CD14-positive monocyte (primary cell): ENCODE measurements at places on chromosomes 13 and 19.

DNA sequence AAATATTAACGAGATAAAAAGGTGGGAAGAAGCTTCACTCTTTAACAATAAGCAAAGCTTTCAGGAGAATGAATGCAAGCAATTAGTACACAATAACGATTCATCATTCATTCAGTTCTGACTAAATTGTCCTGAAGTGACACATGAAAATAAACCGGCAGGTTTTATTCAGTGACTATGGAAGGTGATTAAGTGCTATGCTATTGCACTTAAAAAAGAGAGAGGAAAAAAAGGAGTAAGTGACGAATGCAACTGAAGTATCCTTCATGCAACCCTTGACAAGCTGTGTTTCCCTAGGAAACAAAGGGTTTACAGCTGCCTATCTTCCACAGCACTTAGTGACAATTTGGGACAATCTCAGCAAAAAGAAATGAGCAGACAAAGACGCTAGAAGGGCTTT lies 1.4 kb downstream of the LIG4 start:
- DNase-seq: no peak

DNA sequence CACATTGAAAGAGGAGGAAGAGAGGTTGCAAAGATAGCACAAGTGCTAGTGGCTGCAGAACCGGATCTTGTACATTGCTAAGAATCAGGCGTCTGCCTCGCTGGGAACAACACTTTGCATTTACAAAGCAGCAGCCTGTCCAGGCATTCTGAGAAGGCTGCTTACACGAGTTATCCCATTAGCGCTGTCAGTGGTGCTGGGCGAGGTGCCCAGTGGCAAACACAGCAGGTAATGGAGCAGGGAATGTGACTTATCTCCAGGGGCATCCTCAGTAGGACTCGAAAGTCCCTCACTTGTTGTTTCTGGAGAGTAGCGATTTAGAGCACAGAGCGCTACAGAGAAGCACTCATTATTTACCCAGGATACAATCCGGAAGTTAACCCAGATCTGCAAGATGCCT lies 209.6 kb downstream of the OLFM4 start:
- no peak for DNase-seq

GRCh38 chr13:98182153-98182552 lies 5.1 kb upstream of the RNF113B start:
- no peak for DNase-seq

- DNase-seq: no peak
Measured at GRCh38 chr13:110562036-110562597, 595 bp upstream of the RAB20 start.

- DNase-seq: no peak
Measured at GRCh38 chr13:49319951-49320350, 72.2 kb downstream of the CDADC1 start.

GRCh38 chr19:41991025-41991424 lies 3.0 kb downstream of the ATP1A3 start:
- DNase-seq: no peak

DNA sequence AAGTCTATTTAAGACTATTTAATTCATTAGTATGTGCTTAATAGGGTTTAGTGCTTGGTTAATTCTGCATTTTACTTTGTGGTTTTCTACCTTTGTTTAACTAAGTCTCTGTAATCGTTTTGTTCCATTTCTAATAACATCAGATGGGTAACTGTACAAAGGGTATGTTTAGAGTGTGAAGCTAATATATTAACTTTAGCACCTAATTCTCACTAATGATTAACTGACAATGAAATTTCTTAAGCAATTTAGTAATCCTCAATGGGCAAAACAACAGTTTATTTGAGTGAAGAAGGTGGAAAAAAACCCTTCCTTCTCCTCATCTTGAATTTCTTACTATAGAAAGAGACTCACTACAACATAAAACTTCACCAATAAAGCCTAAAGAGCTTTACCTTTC lies 448.1 kb upstream of the MIR17HG start:
- DNase-seq: no peak

DNA sequence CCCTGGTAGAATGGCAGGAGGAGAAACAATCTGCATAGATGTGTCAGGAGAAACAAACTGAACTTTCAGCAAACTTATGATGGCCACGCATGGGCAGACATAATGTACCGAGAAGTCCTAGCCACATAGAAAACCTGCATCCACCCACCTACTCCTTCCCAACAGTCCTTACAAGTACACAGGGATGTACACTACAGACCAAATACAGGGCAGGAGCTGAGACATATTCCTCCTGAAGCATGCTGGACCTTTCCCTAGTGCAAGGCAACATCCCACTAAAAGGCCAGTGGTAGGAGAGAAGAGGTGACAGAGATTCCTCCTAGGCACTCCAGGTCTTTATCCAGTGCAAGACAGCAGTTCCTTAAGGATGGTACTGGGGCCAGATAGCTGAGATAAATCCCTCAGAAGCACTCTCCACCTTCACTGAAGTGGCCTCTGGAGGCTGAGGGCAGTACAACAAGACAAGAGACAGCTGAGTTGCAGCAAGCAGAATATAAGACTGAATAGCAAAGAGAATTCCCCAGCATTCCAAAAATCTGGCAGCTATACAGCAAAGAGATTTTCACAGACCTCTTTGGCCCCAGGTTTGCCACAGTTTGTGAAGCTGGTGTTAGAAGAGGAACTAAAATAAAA lies 18.3 kb downstream of the VWA8 start:
- DNase-seq: no peak

- DNase-seq: no peak
Measured at GRCh38 chr13:66576381-66576780, 653.8 kb downstream of the PCDH9 start.

GRCh38 chr13:51925865-51926527 lies 64.2 kb downstream of the CCDC70 start:
- no peak for DNase-seq

DNA sequence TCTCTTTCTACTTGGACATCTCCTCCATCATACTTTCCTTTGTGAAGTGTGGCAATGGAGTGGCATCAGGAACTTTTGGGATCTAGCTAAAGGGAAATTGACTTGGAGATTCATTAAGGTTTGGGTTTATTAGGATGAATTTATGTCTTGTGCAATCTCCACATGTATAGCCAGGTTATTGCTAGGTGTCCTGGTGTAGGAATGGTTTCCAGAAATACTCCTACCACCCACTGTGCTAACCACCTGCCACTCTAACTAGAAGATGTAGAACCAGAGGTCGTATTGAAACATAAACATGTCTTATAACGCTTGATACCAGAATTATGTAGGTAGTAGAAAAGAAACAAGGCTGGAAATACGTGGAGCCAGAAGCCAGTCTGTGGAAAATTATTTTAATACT lies 38.1 kb upstream of the MED4 start:
- no peak for DNase-seq

GRCh38 chr19:49911381-49912145 lies 14.9 kb upstream of the IL4I1 start:
- peak; percentile 94 for DNase-seq

DNA sequence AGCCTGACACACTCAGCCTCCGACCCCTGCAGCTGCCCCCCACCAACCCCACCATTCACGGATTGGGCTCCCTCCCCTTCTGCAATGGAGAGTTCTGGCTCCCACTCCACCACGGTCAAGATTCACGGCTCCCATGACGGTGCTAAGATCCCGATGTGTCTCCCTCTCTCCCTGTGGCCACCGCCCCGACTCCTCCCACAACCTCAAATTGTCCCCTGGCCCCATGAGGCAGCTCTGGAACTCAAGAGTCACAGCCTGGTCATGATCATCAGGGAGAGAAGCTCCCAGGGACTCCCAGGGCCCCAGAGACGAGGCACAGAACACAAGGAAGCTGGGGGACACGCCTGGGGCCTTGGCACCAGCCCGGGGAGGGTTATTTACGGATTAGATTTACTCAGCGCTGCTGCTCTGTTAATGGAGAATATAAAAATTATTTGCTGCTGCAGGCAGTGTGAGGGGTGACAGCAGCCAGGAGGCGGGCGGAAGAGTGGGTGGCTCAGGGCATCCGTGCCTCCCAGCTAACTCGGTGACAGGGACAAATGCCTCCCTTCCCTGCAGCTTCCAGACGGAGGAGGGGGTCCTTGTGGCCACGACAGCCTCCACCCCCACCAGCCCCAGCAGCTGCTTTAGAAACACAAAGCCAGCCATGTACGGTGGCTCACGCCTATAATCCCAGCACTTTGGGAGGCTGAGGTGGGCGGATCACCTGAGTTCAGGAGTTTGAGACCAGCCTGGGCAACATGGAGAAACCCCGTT lies 184.2 kb downstream of the PTPRS start:
- DNase-seq: no peak

DNA sequence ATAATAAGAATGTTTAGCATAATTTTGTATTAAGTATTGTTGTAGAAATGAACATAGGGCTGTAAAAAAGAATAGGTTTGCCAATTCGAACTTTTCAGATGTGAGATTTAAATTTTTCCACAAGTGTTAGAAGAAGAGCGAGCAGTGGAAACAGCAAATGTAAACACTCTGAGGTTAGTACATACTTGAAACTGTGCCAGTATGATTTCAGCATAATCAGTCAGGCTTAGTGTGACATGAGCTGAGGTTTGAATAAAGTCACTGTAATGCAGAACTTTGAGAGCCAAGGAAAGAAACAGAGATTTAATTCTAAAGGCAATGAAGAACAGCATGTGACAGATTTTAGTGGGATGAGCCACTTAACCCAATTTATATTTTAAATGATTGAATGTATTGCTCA lies 2166.4 kb downstream of the PCDH9 start:
- no peak for DNase-seq

DNA sequence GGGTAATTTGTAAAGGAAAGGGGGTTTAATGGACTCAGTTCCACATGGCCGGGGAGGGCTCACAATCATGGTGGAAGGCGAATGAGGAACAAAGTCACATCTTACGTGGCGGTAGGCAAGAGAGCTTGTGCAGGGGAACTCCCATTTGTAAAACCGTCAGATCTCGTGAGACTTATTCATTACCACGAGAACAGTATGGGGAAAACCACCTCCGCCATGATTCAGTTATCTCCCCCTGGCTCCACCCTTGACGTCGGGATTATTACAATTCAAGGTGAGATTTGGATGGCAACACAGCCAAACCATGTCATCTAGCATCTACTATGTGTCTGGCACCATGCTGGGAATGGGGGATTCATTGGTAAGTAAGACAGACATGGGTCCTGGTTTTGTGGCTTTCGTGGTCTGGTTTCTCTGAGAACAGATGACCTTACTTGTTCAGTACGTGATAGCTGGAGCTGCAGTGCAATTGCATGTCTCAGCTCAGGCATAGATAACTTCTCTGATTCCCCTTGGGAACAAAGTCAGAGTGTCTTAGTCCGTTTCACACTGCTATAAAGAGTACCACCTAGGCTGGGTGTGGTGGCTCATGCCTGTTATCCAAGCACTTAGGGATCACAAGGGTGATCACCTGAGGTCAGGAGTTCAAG lies 8.3 kb downstream of the ZNF554 start:
- DNase-seq: no peak

DNA sequence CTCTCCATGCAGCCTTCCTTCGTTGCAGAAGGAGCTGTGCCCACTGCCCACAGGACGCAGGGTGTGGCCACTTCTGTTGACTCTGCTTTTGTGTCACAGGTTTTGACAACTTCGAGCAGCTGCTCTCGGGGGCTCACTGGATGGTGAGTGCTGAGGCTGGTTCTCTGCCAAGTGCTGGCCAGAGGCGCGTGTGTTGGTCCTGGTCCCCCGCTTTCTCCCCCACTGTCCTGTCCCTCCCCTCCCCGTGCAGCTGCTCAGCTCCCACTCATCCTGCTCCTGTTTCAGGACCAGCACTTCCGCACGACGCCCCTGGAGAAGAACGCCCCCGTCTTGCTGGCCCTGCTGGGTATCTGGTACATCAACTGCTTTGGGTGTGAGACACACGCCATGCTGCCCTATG lies 10.6 kb upstream of the PDCD2L start:
- no peak for DNase-seq

GRCh38 chr19:52274191-52274590 lies 4.8 kb downstream of the ZNF766 start:
- DNase-seq: no peak

DNA sequence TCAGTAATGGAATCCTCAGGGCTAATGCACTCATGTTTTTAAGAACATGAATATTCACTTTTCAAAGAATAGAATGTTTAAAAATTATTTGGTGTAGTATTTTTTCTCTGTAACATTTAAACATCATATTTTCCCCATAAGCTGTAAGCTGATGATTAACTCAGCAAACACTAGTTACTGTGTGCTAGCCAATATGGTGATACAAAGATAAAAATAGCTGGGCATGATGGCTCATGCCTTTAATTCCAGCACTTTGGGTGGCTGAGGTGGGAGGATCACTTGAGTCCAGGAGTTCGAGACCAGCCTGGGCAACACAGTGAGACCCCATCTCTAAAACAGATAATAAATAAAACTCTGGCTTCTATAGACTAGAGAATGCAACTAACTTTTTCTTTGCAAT lies 13.2 kb downstream of the RNF17 start:
- no peak for DNase-seq

GRCh38 chr19:4660181-4660791 lies 9.9 kb downstream of the MYDGF start:
- DNase-seq: no peak

GRCh38 chr19:9406798-9407352 lies 28.5 kb downstream of the ZNF266 start:
- DNase-seq: peak; percentile 8

GRCh38 chr13:75480671-75481175 lies 1.2 kb downstream of the TBC1D4 start:
- DNase-seq: no peak

DNA sequence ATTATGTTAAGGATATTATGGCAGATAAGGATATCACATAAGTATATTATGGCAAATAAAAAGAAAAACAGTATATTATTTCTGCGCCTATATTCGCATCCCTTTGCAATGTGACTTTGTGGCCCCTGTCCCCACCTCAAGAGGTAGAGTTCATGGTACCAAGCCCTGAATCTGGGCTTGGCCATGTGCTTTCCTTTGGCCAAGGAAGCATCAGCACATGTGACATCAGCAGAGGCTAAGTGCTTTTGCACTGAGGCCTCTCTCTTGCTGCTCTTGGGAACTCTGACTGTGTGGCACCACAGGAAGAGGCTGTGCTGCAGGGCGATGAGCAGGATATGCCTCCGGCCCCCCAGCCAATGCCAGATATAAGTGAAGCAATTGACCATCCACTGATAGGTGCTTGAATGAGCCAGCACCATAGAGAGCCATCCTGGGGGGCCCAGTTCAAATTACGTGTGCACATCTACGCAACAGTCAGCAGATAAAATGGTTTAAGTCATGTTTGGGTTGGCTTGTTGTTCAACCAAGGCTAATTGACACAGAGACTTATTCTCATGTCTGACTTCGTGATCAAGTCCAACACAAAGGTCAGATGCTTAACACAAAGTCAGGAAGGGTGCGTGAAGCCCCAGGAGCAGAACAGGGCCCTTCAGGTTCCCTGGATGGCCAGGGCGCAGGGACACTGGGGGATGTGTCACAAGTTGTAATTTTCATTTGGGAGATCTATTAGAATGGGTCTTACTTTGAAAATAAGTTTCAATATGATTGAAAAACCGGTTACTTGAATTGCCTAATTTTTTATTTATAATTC lies 173.3 kb downstream of the COL4A1 start:
- DNase-seq: no peak
